Panc1 (cell line): ENCODE measurements at places on chromosomes 5 and 9. TPM values are rescaled to one million over a fixed set of nuclear protein-coding genes. Genes with fewer than 3 reads are reported as not detected.

The C6 gene
- 0.13 TPM for total RNA-seq

The SARDH gene
- 0.13 TPM for total RNA-seq

The TRPM6 gene
- total RNA-seq = 0.05 TPM

The OBP2B gene
- total RNA-seq = not detected

DNA sequence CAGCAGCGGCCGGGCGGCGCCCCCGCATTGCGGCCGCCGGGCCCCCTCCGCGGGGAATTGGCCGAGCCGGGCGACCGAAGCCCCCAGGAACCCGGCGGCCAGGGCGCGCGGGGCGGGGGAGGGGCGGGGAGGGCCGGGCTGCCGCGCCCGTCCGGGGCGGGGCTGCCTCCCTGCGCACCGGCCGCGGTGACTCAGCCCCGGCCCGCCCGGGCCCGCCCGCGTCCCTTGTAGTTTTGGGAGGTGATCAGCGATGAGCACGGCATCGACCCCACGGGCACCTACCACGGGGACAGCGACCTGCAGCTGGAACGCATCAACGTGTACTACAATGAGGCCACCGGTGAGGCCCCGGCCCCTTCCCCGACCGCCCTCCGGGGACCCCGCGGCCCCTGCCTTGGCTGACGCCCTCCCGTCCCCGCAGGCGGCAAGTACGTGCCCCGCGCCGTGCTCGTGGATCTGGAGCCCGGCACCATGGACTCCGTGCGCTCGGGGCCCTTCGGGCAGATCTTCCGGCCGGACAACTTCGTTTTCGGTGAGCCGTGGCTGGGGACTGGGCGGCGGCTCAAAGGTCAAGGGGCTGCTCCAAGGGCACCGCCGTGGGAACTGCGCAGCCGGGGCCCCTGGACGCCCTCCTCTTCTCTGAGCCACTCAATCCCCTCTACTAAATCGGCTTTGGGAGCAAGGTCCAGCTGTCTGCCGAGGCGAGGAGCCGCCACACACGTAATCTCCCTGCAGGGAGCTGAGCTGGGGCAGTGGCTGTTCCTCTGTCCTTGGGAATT lies 592 bp downstream of the TUBB4B start:
- peaks cover 41% of the 10 kb centered on the region for H3K4me1 ChIP-seq
- H3K36me3 ChIP-seq = peaks cover 4% of the 10 kb centered on the region
- H3K27me3 ChIP-seq = no peaks in the 10 kb centered on the region
- DNase-seq = no peak

DNA sequence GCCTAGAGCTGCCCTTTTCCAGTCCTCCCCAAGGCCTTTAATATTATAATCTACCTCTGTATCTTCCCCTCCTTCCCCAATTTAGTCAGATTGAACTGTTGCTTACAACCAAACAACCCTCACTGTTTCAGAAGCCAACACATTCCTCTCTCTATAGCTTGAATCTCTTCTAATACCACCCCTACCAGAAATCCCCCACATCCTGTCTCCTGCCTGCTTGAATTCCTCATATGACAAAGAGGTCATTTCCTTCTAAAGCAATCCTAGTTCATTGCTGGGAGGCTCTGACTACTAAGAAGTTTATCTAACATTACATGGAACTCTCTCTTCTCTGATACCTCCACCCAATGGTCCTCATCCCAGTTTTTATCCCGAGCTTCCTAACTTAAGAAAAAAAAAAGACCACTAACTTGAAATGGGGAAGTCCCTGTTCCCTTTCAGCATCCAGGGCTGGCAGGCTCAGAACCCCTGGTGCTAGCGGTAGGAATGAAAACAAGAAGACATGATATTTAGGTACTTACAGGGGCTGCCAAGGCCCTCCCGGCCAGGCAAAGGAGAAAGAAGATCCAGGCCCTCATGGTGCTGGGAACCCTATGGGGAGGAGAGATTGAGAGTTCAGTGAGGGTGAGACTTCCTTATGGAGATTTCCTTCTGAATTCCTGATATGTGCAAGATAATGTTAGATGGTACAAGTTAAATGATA lies 11.0 kb downstream of the SPARC start:
- H3K4me3 ChIP-seq = no peak overlapping the region

DNA sequence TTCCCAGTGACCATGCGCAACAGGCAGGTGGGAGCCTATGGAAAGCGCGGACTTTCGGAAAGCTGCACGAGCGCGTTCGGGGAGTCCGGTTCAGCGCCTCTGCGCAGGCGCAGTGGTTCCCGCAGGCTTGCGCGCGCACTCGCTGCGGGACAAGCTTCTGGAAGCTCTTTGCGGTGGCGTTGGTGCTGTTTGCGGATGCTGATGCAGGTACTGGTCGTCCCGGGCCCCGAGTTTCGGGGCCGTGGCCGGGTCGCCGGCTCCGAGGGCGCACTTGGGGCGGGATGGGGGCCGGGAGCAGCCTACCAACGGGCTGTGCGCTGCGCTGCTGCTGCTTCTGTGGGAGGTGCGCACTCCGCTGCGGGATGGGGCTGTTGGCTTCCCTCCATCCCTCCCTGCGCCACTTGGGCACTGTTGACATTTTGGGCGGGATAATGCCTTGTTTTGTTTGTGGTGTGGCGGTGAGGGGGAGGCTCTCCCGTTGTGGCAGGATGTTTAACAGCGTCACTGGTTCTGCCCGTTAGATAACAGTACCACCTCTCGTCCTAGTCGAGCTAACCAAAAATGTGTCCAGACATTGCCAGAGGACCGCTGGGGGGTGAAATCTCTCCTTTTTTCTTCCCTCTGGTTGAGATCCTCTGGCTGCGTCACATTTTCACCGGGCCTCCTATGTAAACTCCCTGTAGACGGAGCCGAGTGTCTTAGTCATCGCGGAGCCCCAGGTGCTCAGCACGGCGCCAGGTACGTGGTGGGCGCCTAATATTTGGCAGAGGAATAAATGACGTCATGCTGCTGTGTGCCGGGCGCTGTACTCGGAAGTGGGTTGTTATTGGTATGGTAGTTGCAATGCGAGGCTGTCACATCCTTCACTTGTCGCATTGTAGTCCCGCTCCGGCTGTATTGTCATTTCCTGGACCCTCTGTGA lies at the start of gene ZNF483:
TSS of gene ZNF483 (plus strand) at position 124 of the 922 bp plus-strand sequence. CDS start 2,217 bp downstream, outside the sequence.
- no peaks in the 10 kb centered on the region for H3K27me3 ChIP-seq
- no peaks in the 10 kb centered on the region for H3K36me3 ChIP-seq

DNA sequence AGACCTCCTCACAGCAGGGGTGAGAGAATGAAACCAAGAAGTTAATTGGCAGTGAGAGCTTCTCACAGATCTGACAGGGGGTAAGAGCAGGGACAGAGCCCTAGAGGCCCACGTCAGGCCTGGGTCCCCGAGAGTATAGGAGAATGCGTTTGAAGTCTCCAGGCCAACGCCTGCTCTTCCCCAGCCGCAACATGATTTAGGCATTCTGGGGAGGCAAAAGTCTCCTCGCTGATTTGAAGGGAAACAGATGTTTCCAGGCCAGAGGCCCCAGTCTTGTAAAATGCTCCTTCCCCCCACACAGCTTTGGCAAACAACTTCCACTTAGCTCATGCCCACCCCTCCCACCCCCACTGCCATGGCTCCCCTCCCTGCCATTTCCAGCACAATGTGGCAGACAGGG lies 239.2 kb upstream of the TRIM32 start:
- no peaks in the 10 kb centered on the region for H3K27me3 ChIP-seq
- no peak for DNase-seq
- no peak overlapping the region for H3K27ac ChIP-seq
- no peaks in the 10 kb centered on the region for H3K4me1 ChIP-seq
